ENCODE measurements at places on chromosomes 11 and 22. TPM values are rescaled to one million over a fixed set of nuclear protein-coding genes. Genes with fewer than 3 reads are reported as not detected.

The DCDC1 gene
- total RNA-seq = 0.33 TPM

GRCh38 chr22:24209016-24209415 lies 27.7 kb downstream of the SUSD2 start:
- DNase-seq = no peak
- H3K27me3 ChIP-seq = no peaks in the 10 kb centered on the region
- H3K4me1 ChIP-seq = peaks cover 32% of the 10 kb centered on the region

The SPI1 gene
- total RNA-seq = 10.9 TPM

GRCh38 chr11:104291646-104292045 lies 127.7 kb upstream of the PDGFD start:
- no peak overlapping the region for H3K4me3 ChIP-seq
- H3K27ac ChIP-seq = no peak overlapping the region
- H3K27me3 ChIP-seq = no peaks in the 10 kb centered on the region
- no peaks in the 10 kb centered on the region for H3K36me3 ChIP-seq
- DNase-seq = no peak

The PKNOX2 gene
- total RNA-seq = 4.2 TPM

The DNAJB13 gene
- 0.78 TPM for total RNA-seq

DNA sequence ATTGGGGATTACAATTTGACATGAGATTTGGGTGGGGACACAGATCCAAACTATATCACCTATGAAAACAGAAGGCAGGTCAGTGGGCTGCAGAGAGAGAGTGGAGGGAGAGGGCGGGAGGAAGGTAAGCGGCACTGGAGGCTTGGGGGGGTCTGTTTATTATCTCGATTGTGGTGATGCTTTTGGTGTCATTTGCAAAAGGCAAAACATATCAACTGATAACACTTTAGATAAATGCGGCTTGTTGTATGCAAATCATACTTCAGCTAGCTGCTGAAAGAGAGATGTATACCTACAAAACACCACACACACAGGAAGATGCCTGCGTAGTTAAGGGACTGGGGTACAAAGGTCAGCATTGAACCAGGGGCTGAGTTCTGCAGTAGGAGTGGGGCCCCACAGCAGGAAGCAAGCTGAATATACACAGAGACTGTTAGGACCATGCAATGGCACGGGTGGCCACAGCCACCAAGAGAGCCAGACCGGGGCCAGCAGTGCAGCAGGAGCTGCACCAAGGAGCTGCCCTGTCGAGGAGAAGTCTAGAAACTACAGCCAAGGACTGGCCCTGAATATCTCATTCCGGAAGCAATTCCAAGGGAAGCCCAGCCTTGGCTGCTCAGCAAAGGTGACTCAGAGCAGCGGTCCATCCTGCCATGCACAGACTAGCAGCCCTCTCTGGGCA lies 23.8 kb upstream of the TOLLIP start:
- no peak overlapping the region for H3K4me3 ChIP-seq
- H3K4me1 ChIP-seq = peaks cover 10% of the 10 kb centered on the region
- H3K27ac ChIP-seq = no peak overlapping the region
- no peaks in the 10 kb centered on the region for H3K36me3 ChIP-seq
- H3K27me3 ChIP-seq = no peaks in the 10 kb centered on the region

- H3K27ac ChIP-seq = no peak overlapping the region
- no peak overlapping the region for H3K4me3 ChIP-seq
- no peak for DNase-seq
- H3K27me3 ChIP-seq = no peaks in the 10 kb centered on the region
- no peaks in the 10 kb centered on the region for H3K36me3 ChIP-seq
- no peaks in the 10 kb centered on the region for H3K4me1 ChIP-seq
Observed at GRCh38 chr11:128738942-128739341, 45.1 kb downstream of the FLI1 start.

DNA sequence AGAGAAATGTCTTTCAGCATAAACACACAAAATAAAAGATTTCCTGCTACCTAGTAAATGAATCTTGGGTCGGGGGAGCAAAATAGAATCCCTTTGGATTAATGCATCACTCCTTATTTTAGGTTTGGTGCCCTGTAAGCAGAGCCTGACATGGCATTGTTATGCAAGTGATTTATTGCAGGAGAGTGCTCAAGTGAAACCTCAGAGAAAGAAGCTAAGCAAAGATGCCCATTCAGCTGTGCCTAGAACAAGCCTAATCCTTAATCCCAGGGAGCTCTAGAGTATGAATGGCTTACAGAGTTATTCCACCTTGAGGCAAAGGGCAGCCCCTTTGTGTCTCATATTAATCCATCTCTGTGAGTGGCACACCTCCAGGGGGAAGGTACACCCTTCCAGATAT lies 21.1 kb downstream of the C11orf87 start:
- H3K27ac ChIP-seq = no peak overlapping the region
- H3K4me3 ChIP-seq = no peak overlapping the region
- H3K4me1 ChIP-seq = no peaks in the 10 kb centered on the region
- no peak for DNase-seq

The PIWIL4 gene
- 6.5 TPM for total RNA-seq

GRCh38 chr11:124874571-124875255 lies 9.5 kb downstream of the ROBO3 start:
- peaks cover 18% of the 10 kb centered on the region for H3K4me1 ChIP-seq
- H3K27me3 ChIP-seq = no peaks in the 10 kb centered on the region
- H3K4me3 ChIP-seq = no peak overlapping the region
- DNase-seq = no peak

The CCDC116 gene
- total RNA-seq = not detected

The SNX19 gene
- 58.4 TPM for total RNA-seq

The SCN2B gene
- under 0.01 TPM for total RNA-seq

DNA sequence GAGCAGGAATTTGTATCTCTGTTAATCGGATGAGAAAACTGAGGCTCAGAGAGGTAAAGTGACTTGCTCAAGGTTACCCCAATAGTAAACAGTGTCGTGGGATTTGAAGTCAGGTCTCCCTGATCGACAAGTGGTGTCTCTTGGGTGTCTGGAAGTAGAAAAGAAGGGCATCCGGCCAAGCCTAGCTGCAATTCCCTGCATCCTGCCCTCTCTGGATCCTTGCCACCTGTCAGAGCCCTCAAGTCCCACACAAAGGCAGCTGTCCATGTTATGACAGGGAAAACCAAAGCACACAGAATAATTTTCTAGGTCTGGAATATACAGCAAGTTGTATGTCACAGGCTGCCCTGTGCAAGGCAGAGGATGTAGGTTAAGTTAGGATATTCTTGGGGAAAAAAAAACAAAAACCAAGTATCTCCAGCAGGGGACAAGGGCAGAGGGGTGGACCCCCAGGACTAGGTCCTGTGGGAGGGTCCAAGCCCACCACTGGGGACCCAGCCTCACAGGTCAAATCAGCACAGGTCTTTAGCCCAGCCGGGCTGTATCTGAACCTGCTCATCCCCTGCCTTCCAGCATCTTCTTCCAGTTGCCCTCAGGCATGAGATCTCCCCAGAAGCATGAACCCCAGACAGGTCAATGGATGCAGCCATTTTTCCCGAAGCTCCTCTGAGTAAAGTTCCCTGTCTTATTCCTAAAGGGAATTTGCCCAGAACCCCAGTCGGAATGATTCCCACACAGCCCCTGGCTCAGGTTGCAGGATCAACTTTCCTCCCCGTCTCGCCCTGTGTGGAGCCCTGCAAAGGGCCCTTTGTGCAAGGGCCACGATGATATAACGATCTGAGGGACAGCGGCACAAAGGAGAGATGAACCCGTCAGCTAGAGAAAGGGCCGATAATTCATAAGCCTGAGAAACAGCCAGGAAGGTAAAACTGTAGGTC lies 15.0 kb downstream of the USH1C start:
- no peaks in the 10 kb centered on the region for H3K27me3 ChIP-seq
- H3K4me3 ChIP-seq = no peak overlapping the region
- H3K36me3 ChIP-seq = no peaks in the 10 kb centered on the region
- no peak overlapping the region for H3K27ac ChIP-seq

GRCh38 chr11:30561691-30562415 lies 24.3 kb downstream of the MPPED2 start:
- no peak overlapping the region for H3K27ac ChIP-seq
- H3K27me3 ChIP-seq = no peaks in the 10 kb centered on the region
- no peak for DNase-seq
- peaks cover 5% of the 10 kb centered on the region for H3K4me1 ChIP-seq

GRCh38 chr11:36214976-36215692 lies 74.1 kb downstream of the COMMD9 start:
- H3K27ac ChIP-seq = no peak overlapping the region
- DNase-seq = no peak
- H3K4me3 ChIP-seq = no peak overlapping the region

GRCh38 chr11:87331273-87331672 lies 293.5 kb downstream of the TMEM135 start:
- H3K36me3 ChIP-seq = no peaks in the 10 kb centered on the region
- no peak for DNase-seq
- H3K4me1 ChIP-seq = no peaks in the 10 kb centered on the region
- H3K27ac ChIP-seq = no peak overlapping the region
- H3K27me3 ChIP-seq = no peaks in the 10 kb centered on the region

DNA sequence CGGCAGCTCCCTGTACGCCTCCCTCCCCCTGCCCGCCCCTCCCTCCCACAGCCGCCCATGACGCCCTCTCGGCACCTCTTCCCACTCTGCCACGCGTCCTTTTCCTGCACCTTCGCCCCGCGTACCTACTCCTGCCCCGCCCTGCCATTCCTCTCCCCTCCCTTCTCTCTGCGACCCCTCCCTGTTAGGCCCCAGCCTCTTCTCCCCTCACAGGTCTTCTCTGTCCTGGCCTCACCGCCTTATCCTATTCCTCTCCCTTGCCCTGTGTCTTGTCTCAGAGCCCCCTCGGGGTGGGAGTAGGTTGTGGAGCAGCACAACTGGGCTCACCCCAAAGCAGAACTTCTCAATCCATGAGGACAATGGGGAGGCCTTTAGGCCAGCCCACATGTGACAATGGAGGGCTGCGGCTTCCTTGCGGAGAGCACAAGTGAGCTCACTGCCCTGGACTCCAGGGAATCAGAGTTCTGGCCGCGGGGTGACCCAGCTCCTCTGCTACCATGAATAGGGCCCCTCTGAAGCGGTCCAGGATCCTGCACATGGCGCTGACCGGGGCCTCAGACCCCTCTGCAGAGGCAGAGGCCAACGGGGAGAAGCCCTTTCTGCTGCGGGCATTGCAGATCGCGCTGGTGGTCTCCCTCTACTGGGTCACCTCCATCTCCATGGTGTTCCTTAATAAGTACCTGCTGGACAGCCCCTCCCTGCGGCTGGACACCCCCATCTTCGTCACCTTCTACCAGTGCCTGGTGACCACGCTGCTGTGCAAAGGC lies 539 bp downstream of the SLC35C1 start:
- peak overlapping the region; percentile 95 for H3K27ac ChIP-seq
- H3K4me3 ChIP-seq = peak overlapping the region; percentile 59
- H3K27me3 ChIP-seq = no peaks in the 10 kb centered on the region
- peaks cover 40% of the 10 kb centered on the region for H3K4me1 ChIP-seq

Data from body of pancreas (tissue), 4 donors.